ELF-1 (cell line): ENCODE measurements at places on chromosomes 3 and 15.

- no peak for DNase-seq
Measured at GRCh38 chr3:186162221-186162620, 53.3 kb upstream of the ETV5 start.

DNA sequence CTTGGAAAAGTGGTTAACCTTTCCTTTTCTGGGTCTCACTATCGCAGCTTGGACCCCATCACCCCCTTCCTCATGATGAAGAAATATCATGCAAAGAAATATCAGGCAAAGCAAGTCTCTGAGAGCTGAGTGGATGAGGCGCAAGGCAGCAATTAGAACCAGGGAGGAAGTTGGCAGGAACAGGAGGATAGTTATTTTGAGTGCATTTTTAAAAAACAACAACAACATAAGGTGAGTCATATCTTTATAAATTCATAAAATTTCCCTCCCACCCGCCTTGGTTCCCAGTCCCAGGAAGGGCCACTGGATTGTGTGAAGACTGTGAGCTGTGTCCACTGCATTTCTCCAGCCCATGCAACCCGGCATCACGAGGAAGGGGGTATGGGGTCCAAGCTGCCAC lies 316.9 kb upstream of the TLE3 start:
- DNase-seq: no peak

GRCh38 chr3:122415762-122416654 lies at the start of gene WDR5B:
TSS of gene WDR5B (minus strand) at chr3:122416062. CDS start at chr3:122415528, 534 bp downstream.
- peak; percentile 99 for DNase-seq

GRCh38 chr3:4963669-4964570 lies 15.3 kb upstream of the BHLHE40 start:
- DNase-seq: no peak

- DNase-seq: no peak
Measured at GRCh38 chr3:81989274-81989673, 227.8 kb upstream of the GBE1 start.

DNA sequence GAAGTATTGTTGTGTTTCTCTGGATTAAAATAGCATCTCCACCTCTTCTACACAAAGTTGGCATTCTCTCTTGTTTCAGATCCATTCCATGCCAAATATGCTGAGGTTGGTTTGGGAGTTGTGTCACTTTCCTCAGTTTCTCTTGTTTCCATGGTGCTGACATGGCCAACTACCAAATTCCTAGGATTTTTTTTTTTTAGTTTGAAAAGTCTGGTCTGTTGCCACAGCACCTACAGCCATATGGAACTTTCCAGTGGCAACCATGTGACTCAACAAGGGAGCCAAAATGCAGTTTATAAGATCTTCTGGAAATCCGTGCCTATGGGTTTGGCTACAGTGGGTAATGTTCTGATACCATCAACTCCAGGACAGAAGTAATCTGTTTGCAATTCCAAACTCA lies 96.0 kb upstream of the CLSTN2 start:
- DNase-seq: no peak

DNA sequence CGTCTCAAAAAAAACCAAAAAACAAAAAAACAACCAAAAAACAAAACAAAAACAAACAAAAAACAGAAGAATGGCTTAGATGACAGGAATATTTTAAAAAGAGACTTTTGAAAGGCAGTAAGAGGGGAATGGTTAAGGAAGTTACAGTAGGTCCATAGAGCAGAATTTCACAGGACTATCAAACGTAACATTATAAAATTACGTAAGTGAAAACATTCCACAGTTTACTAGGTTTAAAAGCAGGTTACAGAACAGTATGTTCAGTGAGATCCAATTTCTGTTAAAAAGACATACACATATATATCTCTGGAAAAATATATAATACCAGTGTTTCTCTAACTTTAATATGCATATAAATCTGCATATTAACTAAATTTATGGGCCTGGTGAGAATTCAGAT lies 50.2 kb upstream of the MUC13 start:
- no peak for DNase-seq

DNA sequence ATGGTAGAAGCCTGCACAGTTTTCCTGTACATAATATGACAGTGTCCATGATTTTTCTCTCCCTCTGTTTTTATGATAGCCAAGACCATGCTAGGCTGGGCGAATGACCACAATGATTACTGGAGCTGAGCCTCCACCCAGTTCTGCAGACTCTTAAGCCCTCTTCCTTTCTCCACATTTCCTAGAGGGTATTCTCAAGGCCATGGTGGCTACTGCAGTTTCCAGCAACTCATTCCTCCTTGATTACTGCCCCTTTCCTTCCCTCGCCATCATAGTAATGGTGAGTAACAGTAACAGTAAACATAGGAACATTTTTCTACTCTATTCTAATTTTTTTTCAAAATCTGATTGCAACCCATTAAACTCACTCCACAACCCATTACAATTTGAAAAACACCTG lies 20.2 kb downstream of the TNIK start:
- no peak for DNase-seq

GRCh38 chr15:89329329-89330084 lies 5.1 kb downstream of the POLG start:
- DNase-seq: no peak

DNA sequence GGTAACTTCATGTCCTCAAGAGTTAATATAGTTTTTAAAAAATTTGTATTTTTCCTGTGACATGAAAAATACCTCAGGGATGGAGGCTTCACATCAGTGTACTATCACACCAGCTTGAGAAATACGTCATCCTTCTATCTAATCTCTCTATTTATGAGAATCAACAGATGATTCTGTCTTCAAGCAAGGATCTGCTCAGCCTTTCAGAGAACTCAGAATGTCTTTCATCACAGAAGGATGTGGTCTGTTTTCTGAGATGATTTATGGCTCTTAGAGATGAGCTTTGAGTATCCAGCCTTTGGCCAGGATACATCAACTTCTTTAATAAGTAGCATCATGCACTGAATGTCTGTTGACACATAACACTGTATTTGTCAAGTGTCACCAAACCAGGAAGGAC lies 193.9 kb downstream of the DTWD1 start:
- DNase-seq: no peak

- no peak for DNase-seq
Measured at GRCh38 chr3:129382366-129382765, 46.1 kb downstream of the EFCAB12 start.

DNA sequence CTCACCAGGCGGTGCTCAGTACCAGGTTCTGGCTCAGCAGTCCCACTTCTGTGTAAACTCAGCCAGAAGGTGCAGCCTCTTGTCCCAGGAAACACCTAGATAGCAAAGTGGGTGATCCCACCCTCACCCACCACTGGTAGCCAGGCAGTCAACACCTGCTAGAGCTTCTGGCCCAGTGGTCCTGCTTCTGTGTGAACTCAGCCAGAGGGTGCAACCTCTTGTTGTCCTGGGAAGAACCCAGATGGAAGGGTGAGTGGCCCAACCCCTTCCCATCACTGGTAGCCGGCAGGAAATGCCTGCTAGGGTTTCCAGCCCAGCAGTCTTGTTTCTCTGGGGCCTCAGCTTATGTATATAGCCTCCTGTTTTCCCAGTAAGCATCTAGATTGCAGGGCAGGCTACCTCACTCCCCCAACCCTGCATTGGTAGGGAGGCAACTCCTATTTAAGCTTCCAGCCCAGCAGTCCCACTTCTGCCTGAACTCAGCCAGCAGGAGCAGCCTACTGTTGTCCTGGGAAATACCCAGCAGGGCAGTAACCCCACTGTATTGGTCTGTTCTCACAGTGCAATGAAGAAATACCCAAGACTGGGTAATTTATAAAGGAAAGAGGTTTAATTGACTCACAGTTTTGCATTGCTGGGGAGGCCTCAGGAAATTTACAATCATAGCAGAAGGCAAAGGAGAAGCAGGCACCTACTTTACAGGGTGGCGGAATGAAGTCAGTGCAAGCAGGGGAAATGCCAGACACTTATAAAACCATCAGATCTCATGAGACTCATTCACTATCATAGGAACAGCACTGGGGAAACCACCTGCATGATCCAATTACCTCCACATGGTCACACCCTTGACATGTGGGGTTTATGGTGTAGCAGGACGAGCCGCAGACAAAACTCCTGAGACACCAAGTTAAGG lies 110.6 kb downstream of the DTWD1 start:
- peak; percentile 44 for DNase-seq
